Spinal cord (tissue), 10 donors: ENCODE measurements at places on chromosomes 12 and 14. TPM values are rescaled to one million over a fixed set of nuclear protein-coding genes. Genes with fewer than 3 reads are reported as not detected.

TAS2R42 gene
- polyA plus RNA-seq, result not detected

SLC6A15 gene
- polyA plus RNA-seq, result 17.9 TPM

KRT74 gene
- not detected for polyA plus RNA-seq

LRP1-AS gene
- polyA plus RNA-seq, result 2.3 TPM

GPR137C gene
- 31.2 TPM for polyA plus RNA-seq

ASB2 gene
- 2.1 TPM for polyA plus RNA-seq

VTI1B gene
- polyA plus RNA-seq, result 156 TPM

TPH2 gene
- polyA plus RNA-seq, result 0.43 TPM

GRCh38 chr14:24425704-24426103 lies 3.8 kb downstream of the CBLN3 start:
- DNase-seq, result no peak

GRCh38 chr12:119153477-119154434 lies 25.0 kb upstream of the HSPB8 start:
- no peak for DNase-seq

DNA sequence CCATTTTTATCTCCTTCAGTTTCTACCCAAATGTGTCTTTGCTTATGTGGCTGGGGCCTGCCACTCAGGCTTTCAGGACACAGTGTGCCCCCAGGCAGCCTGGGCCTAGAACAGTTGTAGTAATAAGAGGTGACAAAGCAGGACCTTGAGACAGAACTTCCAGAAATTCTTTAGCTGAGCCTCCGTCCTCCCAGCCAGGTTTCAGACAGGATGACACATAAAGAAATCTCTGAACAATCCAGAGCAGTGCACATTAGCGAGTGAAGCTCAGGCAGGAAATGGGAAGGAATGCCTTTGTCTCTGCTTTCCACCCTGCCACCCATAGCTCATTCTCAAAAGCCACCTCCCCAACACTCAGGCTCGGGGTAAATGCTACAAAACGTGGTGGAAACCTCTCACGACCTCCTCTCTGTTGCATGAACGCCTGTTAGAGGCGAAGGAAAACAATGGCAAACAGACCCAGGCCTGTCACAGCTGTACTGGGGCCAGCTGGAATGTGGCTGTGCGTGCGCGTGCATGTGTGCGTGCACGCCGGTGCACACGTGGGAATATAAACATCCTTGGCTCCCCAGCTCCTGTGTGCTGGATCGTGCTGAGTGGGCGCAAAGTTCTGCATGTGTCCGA lies 286.7 kb downstream of the ZFP36L1 start:
- DNase-seq, result peak; percentile 57

- no peak for DNase-seq
These were observed 1.1 kb downstream of the TOGARAM1 start for GRCh38 chr14:44963044-44963528.

DNA sequence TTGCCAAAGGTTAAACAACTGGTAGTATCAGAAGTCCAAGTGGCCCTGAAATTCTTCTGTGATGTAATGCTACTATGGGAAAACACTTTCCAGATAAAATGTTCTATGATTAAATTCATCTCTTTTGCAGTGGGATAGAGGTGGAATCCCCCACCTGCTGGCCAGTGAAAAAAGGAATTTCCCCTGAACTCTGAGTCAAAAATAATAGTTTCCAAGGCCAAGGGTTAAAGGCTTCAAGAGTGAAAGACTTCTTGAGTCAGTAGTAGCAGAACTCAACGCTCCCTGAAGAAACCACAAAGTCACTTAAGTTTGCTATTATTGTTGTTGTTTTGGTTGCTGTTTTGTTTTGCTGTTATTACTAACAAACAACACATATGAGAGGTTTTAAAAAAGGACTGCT lies 330.8 kb downstream of the SOX5 start:
- DNase-seq, result no peak

DNA sequence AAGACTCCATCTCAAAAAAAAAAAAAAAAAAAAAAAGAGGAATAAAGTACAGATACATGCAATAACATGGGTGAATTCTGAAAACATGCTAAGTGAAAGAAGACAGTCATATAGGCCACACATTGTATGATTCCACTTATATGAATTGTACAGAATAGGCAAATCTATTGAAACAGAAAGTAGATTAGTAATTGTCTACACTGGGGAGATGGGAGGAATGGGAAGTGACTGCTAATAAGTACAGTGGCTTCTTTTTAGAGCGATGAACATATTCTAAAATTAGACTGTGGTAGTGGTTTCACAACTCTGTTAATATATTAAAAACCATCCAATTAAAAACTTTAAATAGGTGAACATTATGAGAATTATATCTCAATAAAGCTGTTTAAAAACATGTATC lies 74.4 kb downstream of the ANKS1B start:
- DNase-seq, result no peak

- no peak for DNase-seq
These were observed 33.5 kb downstream of the DYRK2 start for GRCh38 chr12:67681941-67682620.

DNA sequence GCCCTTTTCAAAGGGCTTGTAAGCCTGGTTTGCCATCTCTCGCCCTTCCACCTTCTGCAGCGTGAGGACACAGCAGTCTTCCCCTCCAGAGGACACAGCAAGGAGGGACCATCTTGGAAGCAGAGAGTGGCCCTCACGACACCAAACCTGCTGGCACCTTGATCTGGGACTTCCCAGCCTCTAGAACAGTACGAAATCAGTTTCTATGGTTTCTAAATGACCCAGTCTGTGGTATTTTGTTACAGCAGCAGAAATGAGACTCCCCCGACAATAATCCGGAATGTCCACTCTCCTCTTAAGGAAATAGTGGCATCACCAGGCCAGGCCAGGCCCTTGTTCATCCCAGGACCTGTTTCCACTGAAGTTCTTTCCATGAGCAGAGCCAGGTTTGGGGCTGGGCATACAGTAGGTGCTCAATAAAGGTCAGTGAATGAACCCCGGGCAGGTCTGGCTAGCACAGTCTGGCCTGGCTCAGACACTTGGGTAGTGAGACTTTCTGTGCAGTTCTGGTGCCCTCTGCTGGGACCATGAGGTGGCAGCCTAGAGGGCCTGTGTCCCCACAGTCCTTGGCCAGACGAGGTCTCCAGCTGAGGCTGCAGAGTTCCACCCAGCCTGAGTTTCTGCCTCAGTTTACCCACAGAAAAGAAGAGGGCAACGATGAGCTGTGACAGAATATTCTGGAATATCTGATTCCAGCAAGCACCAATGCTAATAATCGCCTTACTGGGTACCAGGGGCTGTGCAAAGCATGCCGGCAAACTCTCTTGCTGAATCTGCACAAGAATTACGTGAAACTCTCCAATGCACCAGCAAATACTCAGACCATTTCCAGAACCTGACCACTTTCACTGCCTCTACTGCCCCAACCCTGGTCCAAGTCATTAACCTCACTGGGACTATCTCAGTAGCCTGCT lies 14.0 kb downstream of the ABCB9 start:
- peak; percentile 86 for DNase-seq

GRCh38 chr14:59358102-59358501 lies 107.1 kb downstream of the GPR135 start:
- DNase-seq, result no peak

DNA sequence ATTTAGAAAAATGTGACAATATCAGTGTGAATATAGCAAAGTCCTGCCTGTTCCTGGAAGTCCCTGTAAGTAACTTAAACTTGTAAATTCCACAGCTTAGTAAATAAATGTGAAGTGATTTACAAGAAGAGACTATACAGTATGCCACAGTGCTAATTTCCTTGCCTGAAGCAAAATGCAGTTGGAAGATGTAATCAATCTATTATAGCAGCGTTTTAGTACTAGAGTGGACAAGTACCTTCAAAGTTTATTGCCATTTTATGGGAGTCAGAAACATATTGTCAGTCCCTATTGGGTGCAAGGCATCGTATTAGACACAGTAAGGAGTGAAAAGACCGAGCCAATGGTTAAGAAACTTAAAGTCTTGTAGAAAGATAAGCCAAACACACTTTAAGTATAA lies 94.1 kb downstream of the TRHDE start:
- no peak for DNase-seq

DNA sequence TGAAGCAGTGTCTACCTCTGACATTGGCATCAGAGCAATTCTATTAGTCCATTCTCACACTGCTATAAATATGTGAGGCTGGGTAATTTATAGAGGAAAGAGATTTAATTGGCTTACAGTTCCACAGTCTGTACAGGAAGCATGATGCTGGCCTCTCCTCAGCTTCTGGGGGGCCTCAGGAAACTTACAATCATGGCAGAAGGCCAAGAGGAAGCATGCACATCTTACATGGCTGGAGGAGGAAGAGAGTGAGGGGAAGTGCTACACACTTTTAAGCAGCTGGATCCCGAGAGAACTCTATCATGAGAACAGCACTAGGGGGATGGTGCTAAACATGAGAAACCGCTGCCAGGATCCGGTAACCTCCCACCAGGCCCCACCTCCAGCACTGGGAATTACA lies 25.7 kb upstream of the SEL1L start:
- no peak for DNase-seq

- no peak for DNase-seq
These were observed 163.3 kb upstream of the NTF3 start for GRCh38 chr12:5268424-5269210.

- DNase-seq, result no peak
These were observed 49.1 kb upstream of the FKBP4 start for GRCh38 chr12:2745655-2746054.

GRCh38 chr12:40336573-40337199 lies 111.9 kb downstream of the LRRK2 start:
- no peak for DNase-seq

DNA sequence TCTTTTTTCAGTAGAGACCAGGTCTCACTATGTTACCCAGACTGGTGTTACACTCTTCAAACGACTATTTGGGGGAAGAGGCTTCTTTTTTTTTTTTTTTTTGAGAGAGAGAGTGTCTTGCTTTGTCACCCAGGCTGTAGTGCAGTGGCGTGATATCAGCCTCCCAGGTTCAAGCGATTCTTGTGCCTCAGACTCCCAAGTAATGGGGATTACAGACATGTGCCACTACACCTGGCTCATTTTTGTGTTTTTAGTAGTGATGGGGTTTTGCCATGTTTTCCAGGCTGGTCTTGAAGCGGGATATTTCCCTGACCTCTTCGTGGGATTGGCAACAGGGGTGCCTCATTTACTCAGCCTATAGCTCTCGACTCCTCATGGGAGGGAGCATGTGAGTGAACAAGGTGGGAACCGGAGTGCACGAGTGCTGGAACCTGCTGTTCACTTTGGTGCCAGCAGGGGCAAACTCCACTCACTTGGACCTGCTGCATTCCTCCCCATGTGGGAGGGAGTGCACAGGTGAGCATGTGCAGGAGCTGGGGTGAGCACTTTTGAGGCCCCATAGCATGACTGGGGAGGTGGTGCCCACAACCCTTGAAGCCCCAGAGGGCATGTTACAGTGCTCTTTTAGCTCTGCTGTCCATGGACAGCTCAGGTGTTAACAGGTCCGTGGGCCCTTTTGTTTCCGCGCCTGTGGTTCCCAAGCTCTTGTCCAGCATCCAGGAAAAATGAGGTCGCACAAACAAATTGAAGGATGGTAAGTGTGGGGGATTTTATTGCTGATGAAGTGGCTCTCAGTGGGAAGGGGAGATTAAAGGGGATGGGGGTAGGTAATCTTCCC lies 79.1 kb upstream of the HECTD1 start:
- no peak for DNase-seq

DNA sequence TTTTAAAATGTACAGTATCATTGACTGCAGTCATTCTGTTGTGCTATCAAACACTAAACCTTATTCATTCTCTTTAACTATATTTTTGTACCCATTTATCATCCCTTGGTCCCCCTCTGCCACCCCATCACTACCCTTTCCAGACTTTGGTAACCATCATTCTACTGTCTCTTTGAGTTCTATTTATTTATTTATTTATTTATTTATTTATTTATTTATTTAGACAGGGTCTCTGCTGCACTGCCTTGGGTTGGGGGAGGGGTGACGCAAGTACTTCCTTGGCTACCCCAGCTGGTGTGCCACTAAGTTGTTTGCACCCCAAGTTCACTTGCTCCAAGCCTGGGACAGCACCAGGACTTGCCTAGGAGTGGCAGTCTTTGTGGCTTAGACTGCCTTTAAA lies 427.8 kb upstream of the NOVA1 start:
- DNase-seq, result no peak

DNA sequence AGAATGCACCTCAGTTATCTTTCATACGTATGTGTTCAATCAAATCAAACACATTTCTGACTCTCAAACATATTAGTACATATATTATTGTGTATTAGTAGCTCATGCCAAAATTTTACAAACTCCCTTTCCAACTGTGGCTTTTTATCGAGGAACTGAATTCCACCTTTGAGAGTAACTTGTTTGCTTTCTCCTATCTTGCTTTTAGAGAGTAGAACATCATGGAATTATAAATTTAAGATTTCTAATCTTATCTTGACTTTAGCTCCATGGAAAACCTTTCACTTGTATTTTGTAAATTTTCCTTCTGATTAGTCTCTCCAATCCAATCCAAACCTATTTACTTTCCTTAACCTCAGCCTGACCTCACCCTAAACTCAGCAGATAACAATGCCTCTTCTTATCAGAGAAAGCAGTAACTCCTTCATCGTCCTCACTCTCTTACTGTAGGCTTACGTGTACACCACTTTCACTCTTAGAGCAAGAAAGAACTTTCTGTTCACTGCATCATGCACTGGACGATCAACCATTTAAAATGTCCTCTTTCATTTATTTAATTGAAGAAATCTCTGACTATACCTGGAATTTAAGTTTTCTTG lies 164.5 kb downstream of the TMTC3 start:
- no peak for DNase-seq
